ENCODE measurements at places on chromosomes 12 and 14.

GRCh38 chr14:95460647-95461478 lies 55.6 kb downstream of the SYNE3 start:
- DNase-seq: no peak

DNA sequence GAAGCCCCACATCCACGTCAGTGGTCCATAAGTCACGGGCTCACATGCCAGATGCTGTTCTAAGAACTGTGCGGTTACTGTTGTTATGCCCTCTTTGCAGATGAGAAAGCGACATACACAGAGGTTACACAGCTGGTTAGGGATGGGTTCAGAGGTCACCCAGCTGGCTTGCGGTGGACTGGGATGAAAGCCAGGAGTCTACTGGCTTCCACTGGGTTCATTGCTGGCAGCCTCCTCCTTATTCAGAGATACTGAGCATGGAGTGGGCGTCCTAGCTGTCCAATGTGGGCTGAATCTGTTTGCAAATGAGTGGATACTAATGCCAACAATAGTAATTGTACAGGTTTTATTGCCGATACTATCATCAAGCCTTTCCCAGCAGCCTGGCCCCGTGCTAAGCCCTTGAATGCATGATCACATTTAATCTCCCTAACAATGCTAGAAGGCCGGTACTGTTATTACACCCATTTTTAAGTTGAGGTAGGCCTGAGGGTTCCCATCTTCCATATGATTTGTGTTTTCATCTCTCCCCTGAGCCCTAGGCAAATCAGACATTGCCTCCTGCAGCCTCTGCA lies 129.1 kb downstream of the PLXNC1 start:
- no peak for DNase-seq

- peak; percentile 44 for DNase-seq
Measured at GRCh38 chr12:53046655-53047220, 3.1 kb upstream of the TNS2 start.

DNA sequence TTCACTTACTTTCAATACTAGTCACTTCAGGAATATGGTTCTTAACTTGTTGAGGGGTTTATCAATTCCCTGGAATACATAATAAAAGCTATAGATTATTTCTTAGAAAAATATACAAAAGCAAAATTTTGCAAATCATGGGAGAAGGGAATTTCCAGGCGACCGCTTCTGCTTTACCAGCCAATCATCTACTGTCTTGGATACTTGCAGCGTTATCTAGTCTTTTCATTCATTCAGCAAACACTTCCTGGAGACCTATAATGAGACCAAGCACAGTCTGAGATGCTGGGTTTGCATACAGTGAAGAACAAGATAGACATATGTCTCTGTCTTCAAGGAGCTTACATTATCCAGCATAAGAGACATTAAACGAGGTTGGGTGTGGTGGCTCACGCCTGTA lies 1.5 kb upstream of the MRPL42 start:
- no peak for DNase-seq

DNA sequence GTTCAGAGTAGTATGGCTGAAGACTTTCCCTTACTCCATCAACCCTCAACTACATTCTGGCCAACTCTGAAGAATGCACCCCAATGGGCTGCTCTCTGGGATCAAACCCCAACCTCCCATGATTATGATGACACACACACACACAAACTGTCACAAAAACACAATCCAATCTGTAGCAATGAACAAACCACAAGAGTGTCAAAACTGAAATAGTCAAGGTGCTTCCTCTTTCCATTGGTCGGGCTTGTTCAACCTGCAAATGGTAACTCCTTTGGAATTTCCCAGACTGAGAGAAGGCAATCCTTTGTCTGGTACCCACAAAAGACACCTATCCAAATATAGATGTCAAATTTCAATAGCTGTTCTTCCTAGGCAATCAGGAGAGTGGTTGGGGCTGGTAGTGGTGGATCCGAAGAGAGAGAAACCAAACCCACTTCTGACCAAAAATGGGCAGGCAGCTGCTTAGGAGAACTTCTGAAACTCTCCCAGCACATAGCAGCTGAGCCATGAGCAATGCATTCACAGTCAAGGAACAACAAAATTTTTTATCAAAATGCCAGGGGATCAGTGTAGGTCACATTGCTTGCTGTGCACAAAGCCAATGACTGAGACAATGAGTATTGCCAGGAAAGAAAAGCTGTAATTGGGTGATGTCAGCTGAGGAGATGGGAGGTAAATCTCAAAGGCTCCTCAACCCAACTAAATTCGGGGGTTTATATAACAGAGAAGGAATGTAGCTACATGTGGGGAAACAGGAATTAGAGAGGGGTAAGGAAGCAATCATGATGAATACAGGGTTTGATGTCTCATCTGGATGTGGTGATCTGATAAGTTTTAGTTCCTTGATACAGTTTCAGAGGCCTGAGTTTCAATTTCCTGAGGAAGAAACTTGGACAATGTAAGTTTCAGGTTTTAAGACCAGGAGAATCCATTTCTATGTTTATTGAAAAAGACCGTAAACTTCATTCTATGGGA lies 191.4 kb downstream of the KITLG start:
- no peak for DNase-seq

- DNase-seq: no peak
Measured at GRCh38 chr14:82244791-82245190, 711.1 kb upstream of the SEL1L start.

GRCh38 chr12:29067430-29067829 lies 81.6 kb upstream of the FAR2 start:
- DNase-seq: no peak

- DNase-seq: no peak
Measured at GRCh38 chr14:73785336-73785833, 66.2 kb upstream of the PTGR2 start.

DNA sequence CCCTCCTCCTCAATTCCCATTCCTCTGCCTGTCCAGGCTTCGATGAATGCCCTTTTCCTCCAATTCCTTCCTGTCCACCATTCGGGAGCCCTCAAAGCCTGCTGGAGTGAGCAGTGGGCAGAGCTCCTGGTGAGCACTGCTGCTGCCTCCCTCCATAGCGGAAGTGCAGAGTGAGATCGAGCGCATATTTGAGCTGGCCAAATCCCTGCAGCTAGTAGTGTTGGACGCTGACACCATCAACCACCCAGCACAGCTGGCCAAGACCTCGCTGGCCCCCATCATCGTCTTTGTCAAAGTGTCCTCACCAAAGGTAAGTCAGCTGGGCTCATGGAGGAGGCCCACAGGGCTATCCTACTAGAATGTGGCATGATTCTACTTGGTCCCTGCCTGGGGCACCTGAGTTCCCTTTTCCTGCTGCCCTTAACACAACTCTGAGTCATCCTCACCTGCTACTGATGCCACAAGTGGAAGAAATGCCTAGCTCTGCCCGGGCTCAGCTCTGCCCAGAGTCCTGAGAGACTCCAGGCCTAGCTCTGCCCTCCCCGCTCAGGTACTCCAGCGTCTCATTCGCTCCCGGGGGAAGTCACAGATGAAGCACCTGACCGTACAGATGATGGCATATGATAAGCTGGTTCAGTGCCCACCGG lies 8.0 kb downstream of the CACNB3 start:
- DNase-seq: no peak

DNA sequence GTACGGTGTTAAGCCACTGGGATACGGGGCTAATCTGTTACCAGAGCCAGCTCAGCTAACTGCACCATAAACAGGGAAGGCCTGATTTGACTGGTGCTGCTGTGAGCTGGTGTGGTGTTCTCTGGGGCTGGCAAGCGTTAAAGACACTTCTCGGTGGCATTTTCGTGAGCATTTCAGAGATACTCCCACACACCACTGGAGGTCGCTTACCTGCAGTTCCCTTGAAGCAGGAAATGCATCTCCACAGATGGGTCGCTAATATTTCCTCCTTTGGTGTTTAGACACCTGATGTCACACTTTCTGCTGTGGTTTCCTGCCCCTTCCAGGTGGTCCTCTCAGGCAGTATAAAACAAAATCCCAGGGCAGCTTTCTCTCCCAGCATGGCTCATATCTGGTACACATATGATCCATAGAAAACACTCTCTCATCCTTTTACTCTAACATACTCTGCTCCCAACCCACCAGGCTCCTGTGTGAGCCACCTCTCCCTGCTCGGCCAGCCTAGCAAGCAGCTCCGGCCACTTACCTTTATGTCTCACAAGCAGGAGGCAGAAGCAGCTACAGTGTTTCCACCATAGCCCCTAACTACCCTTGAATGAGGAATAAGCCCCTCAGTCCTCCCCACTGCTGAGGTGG lies 129.9 kb upstream of the GRIN2B start:
- DNase-seq: peak; percentile 21

DNA sequence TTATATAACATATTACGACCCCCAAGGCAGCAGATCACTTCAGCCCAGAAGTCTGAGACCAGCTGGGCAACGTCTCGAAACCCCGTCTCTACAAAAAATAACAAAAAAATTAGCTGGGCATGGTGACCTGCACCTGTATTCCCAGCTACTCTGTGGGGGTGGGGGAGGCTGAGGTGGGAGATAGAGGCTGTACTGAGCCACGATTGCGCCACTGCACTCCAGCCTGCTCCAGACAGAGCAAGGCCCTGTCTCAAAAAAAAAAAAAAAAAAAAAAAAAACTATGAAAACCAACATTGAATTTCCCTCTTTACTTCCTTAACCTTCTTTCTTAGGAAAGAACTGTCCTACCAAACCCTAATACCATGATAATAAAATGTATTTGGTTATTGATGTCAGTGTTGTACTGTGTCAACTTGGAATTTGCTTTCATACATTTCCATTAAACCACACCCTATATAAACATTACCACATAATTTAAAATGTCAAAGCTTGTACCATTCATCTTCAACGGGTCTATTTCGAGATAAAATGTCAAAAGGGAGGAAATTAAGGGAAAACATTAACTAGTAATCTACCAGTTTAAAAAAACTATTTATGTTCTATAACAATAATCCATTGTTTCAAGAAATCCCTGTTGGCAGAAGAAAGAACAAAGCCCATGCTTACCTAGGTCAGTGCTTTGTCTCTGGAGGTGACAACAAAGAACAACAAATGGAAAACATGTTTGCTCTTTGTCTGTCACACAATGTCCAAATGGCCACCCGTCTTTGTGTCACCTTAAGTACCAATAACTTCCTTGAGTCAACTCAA lies 17.4 kb downstream of the GALNT4 start:
- DNase-seq: no peak
